ENCODE measurements at places on chromosomes 1 and 21.

DNA sequence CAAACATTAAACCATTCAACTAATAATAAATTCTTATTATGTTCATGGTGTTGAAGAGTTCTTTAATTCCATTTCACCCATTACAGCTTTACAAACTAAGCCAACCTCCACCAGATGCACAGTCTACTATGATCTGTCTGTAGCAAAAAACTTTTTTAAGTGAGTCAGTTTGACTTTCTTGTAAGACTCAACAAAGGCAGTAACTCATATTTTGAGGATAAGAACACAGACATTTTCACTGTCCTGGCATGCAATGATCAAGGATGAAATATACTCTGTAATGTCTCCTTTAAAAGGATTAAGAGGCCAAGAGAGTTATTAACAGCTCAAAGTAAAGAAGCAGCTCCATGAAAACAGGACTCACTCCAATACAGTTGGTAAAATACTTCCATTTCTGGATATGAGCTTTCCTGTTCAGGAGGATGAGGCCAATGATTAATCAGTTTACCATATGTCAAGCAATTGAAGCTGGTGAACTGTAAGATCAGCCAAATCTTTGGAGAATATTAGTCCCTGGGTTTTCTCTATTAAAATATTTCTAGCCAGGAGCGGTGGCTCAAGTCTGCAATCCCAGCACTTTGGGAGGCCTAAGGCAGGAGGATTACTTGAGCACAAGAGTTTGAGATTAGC is 20.6 kb downstream of the XKR8 start:
- no peak for DNase-seq

- no peak for DNase-seq
These were observed 92.0 kb upstream of the S1PR1 start for GRCh38 chr1:101144671-101145448.

DNA sequence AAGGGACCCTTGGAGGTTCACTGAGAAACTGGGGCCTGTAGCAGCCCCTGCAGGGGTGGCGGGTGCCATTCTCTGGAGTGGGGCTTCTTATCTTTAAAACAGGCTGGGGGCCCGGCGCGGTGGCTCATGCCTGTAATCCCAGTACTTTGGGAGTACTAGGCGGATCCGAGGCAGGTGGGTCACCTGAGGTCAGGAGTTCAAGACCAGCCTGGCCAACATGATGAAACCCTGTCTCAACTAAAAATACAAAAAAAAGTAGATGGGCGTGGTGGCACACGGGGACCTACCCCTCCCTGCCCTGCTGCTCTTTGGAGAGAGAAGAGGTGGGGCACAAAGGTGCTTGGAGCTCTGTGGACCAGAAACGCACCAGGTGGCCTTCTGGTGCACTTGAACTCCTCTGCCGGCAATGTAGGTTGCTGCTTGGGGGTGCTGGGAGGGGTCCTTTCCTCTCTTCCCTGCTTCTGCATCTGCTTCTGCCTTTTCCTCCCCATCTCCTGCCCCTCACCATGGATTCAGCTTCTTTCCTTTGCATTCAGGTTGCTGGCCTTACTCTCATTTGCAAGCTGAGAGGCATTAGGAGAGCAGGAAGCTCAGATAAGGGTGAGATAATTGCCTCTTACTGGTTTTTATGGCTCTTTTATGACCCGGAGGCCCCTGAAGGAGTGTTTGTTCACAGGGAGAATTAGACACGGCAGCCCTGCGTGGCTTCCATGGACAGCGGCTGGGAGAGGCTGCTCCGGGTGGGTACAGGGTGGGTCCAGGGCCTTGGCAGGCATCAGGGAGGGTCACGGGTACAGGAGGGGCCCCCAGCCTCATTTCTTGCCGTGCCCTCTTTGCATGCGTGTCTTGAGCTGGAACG is 57.4 kb downstream of the ARHGEF10L start:
- DNase-seq: no peak

DNA sequence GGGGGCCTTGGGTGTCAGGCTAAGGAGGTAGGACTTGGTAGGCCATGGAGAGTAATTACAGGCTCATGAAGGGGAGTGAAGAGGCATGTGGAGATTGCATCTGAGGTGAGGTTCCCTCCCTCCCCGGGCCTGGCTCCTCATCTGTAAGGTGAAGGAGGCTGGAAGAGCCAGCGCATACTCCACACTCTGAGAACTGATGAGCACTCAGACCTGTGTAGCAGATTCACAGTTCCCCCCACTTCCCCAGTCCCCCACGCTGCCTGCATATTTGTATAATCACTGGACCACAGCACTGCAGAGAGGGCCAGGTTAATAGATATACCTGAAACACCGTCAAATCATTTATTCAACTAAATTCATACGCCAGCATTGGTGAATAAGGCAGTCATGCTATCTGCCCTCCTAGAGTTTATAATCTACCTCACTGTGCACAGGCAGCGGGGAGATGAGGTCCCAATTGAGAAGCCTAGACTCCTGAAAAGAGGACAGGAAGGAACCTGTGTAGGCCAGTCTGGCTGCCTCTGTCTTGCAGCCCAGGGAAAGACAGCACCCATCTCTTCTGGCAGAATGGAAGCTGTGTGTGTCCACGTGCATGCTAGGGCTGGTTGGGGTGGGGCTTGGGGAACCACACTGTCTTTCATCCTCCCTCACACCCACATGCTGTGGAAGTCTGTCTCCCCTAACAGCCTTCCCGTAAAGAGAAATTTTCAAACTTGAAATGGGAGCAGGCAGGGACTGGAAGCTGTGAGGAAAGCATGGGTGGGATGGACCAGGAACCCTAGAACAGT is 110.6 kb upstream of the ATP1A1 start:
- DNase-seq: no peak

DNA sequence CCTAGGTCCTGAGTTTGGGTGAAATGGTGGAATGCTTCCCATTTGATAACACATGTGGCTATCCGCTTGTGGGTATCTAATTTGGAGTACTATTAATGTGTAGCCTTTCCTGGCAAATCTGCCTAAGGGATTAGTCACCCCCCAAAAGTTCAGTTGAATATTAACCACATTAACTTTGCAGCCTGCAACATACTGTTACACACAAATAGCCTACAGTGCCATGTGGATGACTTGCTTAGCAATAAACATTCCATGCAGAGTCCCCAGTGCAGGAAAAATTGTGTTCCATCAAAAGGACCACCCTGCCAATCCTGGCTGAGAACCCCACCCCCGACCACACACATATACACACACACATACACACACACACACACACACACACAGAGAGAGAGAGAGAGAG is 303.3 kb upstream of the ESRRG start:
- DNase-seq: no peak

DNA sequence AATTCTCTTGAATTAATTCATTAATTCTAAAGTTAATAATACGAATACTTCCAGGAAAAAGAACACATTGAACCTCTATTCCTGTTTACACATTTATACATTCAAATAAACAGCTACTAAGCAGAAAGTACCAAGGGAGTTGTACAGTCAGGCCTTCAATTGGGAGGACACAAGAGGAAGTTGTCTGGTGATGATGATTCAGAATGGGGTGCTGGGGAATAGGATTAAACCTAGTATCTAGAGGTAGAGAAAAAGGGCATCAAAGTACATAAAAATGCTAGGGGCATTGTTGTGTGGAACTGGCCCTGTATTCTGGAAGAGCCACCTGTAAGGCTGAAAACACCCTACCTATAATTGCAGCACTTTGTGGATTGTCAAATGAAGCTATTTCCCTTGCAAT is 71.7 kb upstream of the MROH9 start:
- DNase-seq: no peak

DNA sequence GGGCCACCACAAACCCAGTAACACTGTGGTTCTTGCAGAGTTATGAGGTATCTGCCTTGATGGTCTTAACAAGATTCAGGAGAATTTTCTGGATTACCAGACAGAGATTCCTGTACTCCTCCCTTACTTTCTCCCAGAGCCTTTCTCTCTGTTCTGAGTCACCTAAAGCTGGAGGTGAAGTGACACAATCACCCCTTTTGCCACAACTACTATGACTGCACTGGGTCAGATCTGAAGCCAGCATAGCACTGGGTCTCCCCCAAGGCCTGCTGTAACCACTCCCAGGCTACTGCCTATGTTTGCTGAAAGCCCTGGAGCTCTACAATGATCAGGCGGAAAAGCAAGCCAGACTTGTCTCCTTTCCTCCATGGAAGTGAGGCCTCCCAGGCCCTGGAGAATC is 156.7 kb upstream of the NEGR1 start:
- no peak for DNase-seq

GRCh38 chr1:241235256-241235897 is 121.6 kb downstream of the RGS7 start:
- no peak for DNase-seq

DNA sequence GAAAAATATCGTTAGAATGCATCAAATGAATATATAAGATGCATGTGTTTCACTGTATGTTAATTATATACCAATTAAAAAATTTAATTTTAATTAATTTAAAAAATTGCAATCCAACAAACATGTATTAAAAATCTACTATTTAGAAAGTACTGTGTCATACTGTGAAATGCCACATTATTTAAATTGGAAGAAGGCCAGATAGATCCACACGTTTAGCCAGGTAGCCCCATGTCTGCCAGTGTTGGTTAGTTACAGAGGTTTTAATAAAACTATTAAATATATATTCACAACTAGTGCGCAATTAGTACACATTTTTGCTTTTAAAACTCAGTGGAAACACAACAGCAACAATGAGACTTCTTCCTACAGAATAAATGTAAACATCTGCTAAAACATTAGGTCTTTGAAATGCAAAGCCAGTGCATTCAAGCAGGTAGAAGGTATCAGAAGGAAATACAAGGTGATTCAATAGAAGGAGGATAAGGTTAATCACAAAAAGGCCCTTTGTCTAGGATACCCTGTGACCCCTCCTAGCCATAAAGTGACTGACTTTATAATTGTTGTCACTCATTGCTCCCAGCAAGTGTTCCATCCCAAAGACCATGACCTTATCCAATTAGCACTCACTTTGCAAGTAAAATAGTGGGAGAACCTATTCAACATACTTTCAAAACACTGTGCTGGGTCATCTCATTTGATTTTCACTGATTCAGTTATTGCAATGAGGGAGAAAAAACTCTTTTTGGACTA is 211.5 kb downstream of the TTLL7 start:
- DNase-seq: no peak

DNA sequence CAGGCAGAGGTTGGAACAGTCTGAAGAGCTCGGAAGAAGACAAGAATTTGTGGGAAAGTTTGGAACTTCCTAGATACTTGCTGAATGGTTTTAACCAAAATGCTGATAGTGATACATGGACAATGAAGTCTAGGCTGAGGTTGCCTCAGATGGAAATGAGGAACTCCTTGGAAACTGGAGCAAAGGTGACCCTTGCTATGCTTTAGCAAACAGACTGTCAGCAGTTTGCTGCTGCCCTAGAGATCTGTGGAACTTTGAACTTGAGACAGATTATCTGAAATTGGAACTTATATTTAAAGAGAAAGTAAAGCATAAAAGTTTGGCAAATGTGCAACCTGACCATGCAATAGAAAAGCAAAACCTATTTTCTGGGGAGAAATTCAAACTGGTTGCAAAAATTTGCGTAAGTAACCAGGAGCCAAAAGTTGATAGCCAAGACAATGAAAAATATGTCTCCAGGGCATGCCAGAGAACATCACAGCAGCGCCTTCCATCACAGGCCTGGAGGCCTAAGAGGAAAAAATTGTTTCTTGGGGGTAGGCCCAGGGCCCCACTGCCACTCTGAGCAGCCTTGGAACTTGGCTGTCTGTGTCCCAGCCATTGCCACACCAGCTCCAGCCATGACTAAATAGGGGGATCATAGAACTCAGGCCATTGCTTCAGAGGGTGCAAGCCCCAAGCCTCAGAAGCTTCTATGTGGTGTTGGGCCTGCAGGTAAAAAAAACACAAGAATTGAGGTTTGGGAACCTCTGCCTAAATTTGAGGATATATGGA is 675.3 kb downstream of the LTN1 start:
- no peak for DNase-seq

DNA sequence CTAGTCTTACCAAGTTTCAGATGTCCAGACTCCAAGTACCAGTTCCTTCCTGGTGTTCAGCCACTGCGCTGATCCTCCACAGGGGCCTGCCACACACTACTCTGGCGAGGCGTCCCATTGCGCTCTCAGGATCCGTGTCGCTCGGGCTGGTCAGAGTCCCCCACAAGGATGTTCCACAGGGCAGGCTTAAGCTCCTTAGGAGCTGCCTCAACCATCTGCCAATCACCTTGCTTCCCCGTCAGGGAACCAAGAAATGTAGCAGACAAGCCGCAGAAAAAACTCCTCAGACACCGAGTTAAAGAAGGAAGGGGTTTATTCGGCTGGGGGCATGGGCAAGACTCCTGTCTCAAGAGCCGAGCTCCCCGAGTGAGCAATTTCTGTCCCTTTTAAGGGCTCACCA is 9.8 kb downstream of the OR2W3 start:
- DNase-seq: no peak

GRCh38 chr1:102593276-102593675 is 515.0 kb downstream of the COL11A1 start:
- DNase-seq: no peak

DNA sequence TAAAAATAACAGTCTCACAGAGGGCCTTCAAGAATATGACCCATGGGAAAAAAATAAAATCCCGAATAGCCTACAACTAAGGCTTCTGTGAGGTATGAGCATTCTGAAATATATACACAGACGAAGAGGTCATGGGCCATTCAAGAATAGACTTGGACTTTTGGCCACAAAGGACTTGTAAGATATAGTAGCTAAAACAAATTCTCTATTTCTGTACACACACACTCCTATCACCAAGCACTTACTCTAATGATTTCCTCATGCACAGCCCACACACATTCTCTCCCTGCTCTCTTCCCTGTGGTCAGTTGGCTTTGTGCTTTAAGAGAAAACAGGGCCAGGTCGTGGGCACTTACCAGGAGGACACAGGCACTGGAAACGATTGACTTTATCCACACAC is 69.7 kb upstream of the ADAM30 start:
- no peak for DNase-seq

DNA sequence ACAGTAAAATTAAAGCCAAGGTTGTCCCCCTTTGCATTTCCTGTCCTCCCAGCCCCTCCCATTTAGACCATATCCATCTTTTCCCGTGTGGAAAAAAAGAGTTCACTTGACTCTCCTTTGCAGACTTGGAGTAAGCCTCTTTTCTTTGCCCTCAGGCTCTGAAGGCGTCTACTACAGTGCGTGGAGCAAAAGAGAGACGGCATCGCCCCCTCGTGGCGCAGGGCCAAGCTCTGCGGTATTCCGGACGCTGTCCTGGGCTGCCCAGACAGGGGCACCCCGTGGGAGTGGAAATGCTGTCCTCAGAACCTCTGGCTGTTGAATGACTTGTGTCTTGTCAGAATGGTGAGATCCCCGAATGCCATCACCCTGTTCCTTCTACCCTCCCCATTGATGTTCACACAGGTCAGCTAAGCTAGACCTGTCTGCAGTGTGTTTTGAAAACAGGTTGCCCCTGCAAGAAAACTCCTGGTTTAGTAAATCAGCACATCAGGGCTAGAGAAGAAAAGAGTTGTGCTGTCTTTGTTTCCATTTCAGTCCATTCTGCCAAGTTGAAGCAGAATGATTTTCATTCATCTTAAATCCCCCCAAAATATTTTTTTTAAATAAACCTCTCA is 12.3 kb upstream of the GJA8 start:
- DNase-seq: peak; percentile 23

Measured in GM18507 (cell line).